ENCODE measurements at places on chromosomes 7 and 10. TPM values are rescaled to one million over a fixed set of nuclear protein-coding genes. Genes with fewer than 3 reads are reported as not detected.
A peak's percentile ranks its signal among the peaks of the same experiment; 100 is the strongest.

- H3K4me1 ChIP-seq: peaks cover 22% of the 10 kb centered on the region
- no peaks in the 10 kb centered on the region for H3K27me3 ChIP-seq
- DNase-seq: no peak
- H3K4me3 ChIP-seq: peak overlapping the region; percentile 62
These were observed 77.4 kb downstream of the WIPF3 start for GRCh38 chr7:29883462-29884398.

- no peaks in the 10 kb centered on the region for H3K4me1 ChIP-seq
- no peak for DNase-seq
- H3K4me3 ChIP-seq: no peak overlapping the region
- no peaks in the 10 kb centered on the region for H3K27me3 ChIP-seq
- no peaks in the 10 kb centered on the region for H3K36me3 ChIP-seq
These were observed 8.0 kb downstream of the FRMPD2 start for GRCh38 chr10:48266528-48266927.

DNA sequence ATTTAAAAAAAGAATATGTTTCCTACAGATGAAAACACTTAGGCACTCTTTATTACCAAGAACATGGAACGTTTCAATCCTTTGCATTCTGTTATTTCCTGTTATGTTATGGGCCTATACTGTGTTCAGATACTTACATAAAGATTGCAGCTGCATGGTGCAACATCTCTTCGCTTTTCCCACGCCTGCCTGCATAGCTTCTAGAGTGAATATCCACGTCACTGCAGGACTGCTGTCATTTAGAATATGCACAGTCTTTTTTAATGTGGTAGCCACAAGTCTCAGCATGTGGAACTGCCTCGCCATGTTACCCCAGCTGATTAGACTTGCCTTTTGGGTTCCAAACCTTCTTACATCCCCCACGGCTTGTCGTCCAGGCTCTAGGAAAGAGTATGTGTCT is 69.6 kb upstream of the GATA3 start:
- H3K4me3 ChIP-seq: no peak overlapping the region
- DNase-seq: no peak
- H3K27me3 ChIP-seq: no peaks in the 10 kb centered on the region
- H3K36me3 ChIP-seq: no peaks in the 10 kb centered on the region

DNA sequence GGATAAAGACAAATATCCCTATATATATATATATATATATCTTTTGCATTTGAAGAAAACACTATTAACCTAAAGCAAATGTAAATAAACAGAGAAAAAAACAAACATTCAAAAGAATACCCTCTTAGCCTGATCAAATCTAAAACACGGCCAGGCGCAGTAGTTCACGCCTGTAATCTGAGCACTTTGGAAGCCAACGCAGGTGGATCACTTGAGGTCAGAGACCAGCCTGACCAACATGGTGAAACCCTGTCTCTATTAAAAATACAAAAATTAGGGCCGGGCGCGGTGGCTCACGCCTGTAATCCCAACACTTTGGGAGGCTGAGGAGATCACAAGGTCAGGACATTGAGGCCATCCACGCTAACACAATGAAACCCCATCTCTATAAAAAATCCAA is 9.2 kb downstream of the ANXA7 start:
- no peaks in the 10 kb centered on the region for H3K27me3 ChIP-seq
- no peak overlapping the region for H3K27ac ChIP-seq
- no peak for DNase-seq
- H3K4me3 ChIP-seq: no peak overlapping the region

DNA sequence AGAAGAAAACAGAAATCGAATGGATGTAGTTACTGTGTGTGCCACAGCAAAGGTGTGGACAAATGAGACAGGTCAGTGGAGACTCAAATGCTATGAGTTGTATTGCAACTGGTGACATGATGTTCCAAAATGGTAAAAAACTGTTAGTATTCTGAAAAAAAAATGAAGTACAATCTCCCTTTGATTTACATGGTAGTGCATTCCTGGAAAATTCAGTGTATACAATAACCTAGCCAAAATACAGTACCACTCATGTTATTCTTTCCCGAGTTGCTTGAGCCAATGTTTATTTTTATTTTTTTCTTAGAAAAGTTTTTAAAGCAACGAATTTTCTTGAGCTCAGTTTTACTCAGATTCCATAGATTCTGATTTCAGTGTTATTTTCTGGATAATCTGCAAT is 47.7 kb upstream of the ODAD2 start:
- no peak overlapping the region for H3K27ac ChIP-seq
- no peak for DNase-seq
- H3K4me3 ChIP-seq: no peak overlapping the region
- no peaks in the 10 kb centered on the region for H3K36me3 ChIP-seq
- no peaks in the 10 kb centered on the region for H3K27me3 ChIP-seq

GRCh38 chr10:119829429-119829828 is 43.2 kb downstream of the MCMBP start:
- H3K4me3 ChIP-seq: no peak overlapping the region
- no peak overlapping the region for H3K27ac ChIP-seq
- DNase-seq: no peak
- no peaks in the 10 kb centered on the region for H3K4me1 ChIP-seq

- H3K27ac ChIP-seq: peak overlapping the region; percentile 93
- DNase-seq: no peak
- H3K4me3 ChIP-seq: peak overlapping the region; percentile 68
- peaks cover under 1% of the 10 kb centered on the region for H3K27me3 ChIP-seq
- no peaks in the 10 kb centered on the region for H3K36me3 ChIP-seq
These were observed 835 bp downstream of the COMMD3 start for GRCh38 chr10:22317076-22317370.

GRCh38 chr7:42699380-42700178 is 212.3 kb downstream of the C7orf25 start:
- H3K27ac ChIP-seq: no peak overlapping the region
- no peak overlapping the region for H3K4me3 ChIP-seq
- no peak for DNase-seq
- no peaks in the 10 kb centered on the region for H3K27me3 ChIP-seq
- no peaks in the 10 kb centered on the region for H3K4me1 ChIP-seq

DNA sequence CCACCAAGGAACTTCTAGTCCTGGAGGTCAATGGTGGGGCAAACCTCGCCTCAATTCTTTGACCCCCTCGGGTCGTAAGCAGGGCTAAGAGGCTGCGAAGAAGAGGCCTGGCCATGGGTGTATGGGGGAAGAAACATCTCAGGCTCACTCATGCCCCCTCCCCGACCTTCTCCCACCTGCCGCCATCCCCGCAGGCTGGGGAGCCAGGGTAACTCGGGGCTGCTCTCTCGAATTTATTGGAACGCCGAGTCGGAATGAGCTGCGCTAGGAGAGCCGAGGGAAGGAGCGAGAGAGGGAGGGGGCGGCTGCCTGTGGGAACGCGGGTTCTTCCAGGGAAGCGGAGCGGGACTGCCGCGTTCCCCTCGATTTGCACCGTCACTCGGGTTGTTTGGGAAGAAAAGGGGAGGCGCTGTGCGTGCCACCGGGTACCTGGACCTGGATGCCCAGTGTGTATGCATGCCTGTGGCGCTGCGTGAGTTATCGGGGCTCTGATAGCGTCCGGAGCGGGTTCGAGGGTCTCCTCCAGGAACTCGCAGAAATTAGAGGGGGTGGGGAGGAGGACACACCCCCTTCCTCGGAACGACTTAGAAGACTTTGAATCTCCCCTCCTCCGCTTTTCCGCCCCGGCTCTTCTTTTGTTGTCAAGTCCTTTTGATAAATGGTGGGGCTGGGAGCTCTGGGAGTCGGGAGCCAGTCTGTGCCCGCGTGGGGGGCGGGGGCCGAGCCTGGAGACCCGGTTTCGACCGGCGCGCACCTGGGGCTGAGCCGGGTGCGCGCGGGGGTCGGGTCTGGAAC is 1.8 kb upstream of the ZNF503 start:
- peaks cover 6% of the 10 kb centered on the region for H3K36me3 ChIP-seq
- peaks cover 12% of the 10 kb centered on the region for H3K4me1 ChIP-seq
- no peak for DNase-seq
- H3K4me3 ChIP-seq: peak overlapping the region; percentile 96

SMKR1 gene
- not detected for total RNA-seq

NUTM2D gene
- total RNA-seq: 1.8 TPM

- no peak for DNase-seq
- no peak overlapping the region for H3K27ac ChIP-seq
- H3K4me3 ChIP-seq: no peak overlapping the region
- H3K36me3 ChIP-seq: no peaks in the 10 kb centered on the region
- H3K27me3 ChIP-seq: no peaks in the 10 kb centered on the region
These were observed 523.6 kb downstream of the PTPRN2 start for GRCh38 chr7:158063850-158064610.

GRCh38 chr10:114392112-114392835 is 12.0 kb downstream of the AFAP1L2 start:
- no peak overlapping the region for H3K4me3 ChIP-seq
- no peaks in the 10 kb centered on the region for H3K36me3 ChIP-seq
- no peak for DNase-seq
- peaks cover 82% of the 10 kb centered on the region for H3K4me1 ChIP-seq
- no peak overlapping the region for H3K27ac ChIP-seq
